AG20443 (cell line): ENCODE measurements at places on chromosomes 16 and 17.

DNA sequence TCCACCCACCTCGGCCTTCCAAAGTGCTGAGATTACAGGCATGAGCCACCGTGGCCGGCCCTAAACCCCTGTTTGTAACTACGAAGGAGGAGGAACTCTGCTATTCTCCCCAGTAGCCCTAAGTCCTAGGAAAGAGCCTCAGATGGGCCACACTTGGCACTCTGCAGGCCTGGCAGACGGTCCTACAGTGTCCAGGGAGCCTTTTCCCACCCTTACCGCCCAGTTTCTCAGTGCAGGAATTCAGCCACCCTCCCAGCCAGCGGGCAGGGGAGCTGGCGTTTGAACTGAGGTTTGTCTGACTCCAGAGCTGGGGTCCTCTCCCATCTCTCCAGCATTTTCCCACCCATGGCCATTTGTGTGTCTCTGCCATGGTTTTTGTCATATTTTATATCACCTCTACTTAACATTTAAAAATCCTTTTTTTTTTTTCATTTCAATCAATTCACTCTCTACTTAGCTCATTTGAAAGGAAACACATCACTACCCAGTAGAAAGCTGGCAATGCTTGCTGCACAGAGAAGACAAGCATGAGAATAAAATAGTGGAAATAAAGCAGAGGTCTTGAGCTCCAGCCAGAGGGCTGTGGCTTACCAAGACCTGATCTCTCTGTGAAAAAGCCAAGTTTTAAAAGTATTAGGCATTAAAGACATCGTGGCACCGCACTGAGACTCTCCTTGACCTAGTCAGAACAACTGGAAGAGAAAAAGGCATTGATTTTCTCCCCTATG lies 34.9 kb downstream of the BCO1 start:
- DNase-seq: no peak

- peak; percentile 81 for DNase-seq
Measured at GRCh38 chr17:63275318-63275970, 170.7 kb downstream of the CYB561 start.

- no peak for DNase-seq
Measured at GRCh38 chr17:8022360-8023003, 16.4 kb upstream of the ALOX15B start.

DNA sequence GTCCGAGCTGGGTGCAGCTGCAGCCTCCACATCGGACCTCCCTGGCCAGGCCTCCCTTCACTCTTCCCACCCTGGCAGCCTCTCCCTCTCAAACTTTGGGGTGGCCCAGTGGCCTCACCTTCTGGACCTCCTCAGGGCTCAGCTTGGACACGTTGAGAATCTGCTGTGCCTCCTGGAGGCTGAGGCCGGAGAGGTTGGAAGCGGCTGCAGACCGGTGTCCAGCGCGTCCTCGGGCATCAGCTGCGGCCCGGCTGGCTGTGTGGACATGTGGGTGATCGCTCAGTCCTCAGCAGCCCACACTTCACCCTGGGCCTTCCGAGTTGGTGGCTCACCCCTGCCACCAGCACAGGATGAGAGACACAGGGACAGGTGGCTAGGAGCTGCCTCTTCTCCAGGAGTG lies 9.9 kb downstream of the PAM16 start:
- no peak for DNase-seq

- DNase-seq: no peak
Measured at GRCh38 chr17:77801545-77802332, 156.8 kb upstream of the TNRC6C start.

GRCh38 chr17:67686241-67686640 lies 31.5 kb upstream of the NOL11 start:
- no peak for DNase-seq

GRCh38 chr16:81214745-81215166 lies 23.7 kb upstream of the BCO1 start:
- peak; percentile 70 for DNase-seq

DNA sequence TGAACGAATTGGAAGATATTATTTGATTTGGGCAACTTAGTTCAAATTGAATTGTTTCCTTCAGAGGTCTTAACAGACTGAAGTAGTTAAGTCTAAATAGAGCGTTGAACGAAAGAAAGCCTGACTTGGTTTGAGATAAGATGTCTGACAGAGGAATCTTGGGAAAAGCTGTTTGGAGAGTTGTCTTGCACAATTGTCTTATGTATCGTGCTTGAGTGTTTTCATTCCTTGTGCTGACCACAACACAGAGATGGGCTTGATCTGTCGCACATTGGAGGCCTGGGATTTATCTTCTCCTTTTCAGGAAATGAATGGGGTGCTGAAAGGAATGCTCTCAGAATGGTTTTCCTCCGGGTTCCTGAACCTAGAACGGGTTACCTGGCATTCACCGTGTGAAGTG lies 7.8 kb downstream of the MLYCD start:
- no peak for DNase-seq

- DNase-seq: no peak
Measured at GRCh38 chr17:17204635-17205231, 1.4 kb downstream of the PLD6 start.

- DNase-seq: no peak
Measured at GRCh38 chr17:2398182-2398581, 2.7 kb downstream of the MNT start.

DNA sequence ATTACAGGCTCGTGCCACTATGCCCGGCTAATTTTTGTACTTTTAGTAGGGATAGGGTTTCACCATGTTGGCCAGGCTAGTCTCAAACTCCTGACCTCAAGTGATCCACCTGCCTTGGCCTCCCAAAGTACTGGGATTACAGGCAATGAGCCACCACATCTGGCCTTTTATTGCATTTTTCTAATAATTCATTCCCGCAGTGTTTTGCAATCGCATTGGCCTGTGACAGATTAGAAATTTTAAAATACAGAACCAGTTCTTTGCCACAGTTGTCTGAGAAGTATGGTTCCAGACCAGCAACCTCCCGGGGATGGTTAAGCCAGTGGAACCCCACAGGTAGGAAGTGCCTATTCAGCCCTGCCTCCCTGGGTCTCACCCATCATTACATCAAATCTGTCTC lies 3.2 kb upstream of the CRHR1 start:
- no peak for DNase-seq

- DNase-seq: no peak
Measured at GRCh38 chr16:49362230-49362629, 11.4 kb upstream of the C16orf78 start.

DNA sequence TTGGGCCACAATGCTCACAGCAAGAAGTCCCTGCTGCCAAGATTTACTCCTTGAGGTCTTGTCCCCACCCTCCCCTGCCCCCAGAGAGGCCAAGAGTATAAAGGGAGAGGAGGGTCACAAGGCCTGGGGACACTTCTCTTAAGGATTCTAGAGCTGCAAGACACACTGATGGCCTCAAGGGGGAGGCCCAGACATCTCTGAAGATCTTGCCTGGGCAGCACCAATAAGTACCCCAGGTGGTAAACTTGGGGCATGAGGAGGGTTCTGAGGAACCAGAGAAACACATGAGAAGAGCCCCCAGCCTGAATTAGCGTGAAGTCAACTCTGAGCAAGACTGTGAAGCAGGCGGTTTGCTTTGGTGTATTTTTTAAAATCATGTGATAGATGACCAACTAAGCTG lies 26.8 kb upstream of the MTMR4 start:
- no peak for DNase-seq

DNA sequence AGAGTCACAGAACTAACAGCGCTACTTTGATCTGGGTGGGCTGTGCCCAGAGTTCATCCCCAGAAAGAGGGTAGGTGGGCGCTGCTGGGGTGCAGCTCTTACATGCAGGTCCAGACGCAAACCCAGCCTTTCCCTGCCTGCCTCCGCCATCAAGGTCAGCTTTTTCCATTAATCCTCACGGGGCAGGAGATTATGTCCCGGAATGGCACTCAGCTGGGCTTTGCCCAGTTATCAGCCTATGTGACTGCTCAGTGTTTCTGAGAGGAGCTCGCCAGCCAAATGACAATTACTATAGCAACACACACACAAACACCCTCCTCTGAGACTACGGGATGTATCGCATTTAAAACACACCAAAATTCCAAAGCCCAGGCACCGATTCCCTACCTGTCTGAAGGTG lies 20.1 kb downstream of the GLYR1 start:
- no peak for DNase-seq

DNA sequence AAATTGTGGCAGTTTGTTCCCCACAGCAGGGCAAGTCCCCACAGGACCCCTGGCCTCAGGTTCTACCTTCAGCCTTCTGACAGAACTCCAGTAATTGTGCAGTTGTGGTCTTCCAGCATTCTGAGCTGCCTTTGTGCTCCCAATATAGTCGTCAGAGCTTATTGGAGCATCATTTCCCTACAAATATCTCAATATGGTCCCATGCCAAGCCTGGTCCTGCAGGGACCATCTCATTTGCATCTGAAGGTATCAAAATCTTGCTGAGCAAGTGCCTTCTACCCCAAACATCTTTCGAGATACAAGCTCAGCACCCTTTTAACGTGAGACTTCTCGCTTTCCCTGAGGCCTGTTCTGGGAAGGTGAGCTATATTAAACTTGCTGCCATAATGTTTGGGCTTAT lies 333.9 kb upstream of the CDH11 start:
- no peak for DNase-seq

GRCh38 chr16:49855822-49856671 lies at the start of gene ZNF423:
ZNF423 (minus strand) TSS chr16:49856112; CDS start chr16:49855774, 338 bp downstream.
- DNase-seq: no peak

- peak; percentile 90 for DNase-seq
Measured at GRCh38 chr17:45170931-45171337, 9.3 kb downstream of the HEXIM2 start.

GRCh38 chr17:740240-741017 lies 8.0 kb downstream of the TLCD3A start:
- no peak for DNase-seq

- no peak for DNase-seq
Measured at GRCh38 chr17:7113273-7114071, 1.1 kb downstream of the ASGR2 start.

- DNase-seq: no peak
Measured at GRCh38 chr17:12759090-12759489, 30.2 kb upstream of the ARHGAP44 start.

- no peak for DNase-seq
Measured at GRCh38 chr17:77728474-77728795, 230.1 kb upstream of the TNRC6C start.

DNA sequence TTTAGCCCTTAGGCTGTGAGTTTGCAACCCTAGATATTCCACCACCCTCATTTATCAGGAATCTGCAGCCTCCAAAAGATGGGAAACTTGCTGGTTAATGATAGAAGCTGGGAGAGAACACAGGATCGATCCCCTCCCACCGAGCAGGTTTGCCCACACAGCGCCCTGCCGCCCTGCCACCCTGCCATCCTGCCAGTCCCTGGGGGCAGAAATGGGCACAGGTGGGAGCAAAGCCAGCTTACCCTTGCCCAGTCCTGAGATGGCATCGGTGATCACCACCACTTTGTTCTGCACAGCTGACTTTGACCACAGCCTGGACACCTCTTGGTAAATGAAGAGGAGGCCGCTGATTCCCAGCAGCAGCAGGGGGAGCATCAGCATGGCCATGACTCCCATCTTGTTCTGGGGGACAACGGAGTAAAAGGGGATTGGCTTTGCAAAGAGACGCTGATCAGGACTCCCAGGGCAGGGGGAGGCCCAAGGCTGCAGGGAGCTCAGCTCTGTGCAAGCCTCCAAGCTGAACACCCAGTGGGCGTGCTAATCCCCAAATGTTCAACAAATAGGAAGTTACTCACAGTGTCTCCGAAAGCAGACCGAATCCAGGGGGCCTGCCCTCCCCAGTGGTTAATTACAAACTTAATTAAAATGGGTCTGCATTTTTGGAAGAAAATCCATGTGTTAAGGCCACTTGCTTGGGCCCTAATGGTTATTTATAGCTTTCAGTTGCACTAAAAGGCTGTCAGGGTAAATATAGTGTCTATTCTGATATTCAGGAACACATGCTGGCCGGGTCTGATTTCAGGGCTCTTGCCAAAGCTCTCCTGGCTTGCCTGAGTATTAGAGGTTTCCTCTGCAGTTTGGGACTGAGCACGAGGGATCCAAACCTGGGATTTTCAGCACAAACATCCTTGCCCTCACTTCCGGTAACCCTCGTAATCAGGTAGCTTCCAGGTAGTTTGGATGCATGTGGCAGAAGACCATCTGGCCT lies at the start of gene DHRS7C:
Gene DHRS7C, minus strand, starts transcription at position 704 of the 988 bp plus-strand sequence. Its CDS starts 308 bp downstream, at position 396.
- no peak for DNase-seq

DNA sequence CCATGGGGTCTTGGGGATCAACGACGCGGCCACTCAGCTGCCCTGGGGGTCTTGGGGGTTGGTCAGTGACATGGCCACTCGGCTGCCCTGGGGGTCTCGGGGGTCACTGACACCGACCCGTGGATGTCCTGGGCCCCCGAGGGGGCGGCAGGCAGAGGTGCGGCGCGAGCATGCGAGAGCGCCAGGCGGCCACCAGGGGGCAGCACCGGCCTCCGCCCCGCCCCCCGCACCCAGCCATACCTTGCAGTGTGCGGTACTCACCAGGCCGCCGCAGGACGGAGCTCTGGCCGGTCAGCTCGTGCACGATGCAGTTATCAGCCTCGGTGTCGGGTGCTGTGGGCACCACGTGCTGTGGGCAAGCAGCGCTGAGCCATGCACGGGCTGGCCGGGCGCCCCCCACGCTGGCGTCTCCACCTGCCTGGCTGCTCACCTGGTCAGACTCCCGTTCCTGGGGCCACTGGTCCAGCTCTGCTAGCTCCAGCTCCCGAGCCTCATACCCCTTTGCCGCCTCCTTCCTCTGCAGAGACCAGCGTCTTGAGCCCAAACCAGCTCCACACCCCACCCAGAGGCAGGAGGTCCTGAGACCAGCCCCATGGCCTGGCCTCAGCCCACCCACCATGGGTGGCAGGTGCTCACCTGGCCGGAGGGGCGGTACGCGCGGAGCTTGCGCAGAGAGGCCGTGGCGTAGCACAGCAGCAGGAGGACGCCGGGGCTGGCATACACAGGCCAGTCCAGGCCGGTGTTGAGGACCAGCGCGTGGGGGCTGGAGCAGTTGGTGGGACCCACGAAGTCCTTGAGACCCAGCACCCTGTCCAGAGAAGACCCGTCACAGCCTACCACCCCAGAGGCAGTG lies 31.2 kb downstream of the CTU2 start:
- DNase-seq: peak; percentile 90

GRCh38 chr16:11250091-11250785 lies 5.8 kb downstream of the SOCS1 start:
- no peak for DNase-seq

- DNase-seq: no peak
Measured at GRCh38 chr17:48722915-48723422, at the start of gene PRAC2. PRAC2 (plus strand) TSS chr17:48723185; CDS start chr17:48724411, 1,226 bp downstream.

DNA sequence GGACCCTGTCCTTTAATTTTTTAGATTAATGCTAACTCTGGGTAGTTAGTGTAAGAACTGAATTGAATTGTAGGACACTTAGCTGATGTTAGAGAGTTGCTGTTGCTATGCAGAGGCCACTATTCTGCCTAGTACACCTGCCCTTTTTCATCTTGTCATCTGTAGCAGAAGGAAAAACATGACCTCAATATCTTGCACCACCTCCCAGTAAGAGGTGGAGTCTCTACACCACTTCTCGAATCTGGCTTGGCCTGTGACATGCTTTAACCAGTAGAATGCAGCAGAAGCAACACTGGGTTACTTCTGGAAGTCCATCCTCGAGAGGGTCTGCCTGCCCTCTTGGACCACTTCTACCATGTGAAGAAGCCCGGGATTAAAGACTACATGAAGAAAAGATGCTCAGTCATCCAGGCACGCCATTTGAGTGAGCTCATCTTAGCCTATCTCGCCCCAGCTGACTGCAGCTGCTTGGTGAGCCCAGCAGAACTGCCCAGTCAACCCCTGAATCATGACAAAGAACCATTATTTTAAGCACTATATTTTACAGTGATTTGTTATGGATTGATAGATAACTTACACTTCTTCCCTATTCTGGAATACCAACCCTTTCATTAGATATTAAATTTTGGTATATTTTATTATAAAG lies 153.5 kb downstream of the MYO1D start:
- no peak for DNase-seq
